Pancreas (tissue), 10 donors: ENCODE measurements at places on chromosomes 6 and 20. TPM values are rescaled to one million over a fixed set of nuclear protein-coding genes. Genes with fewer than 3 reads are reported as not detected.

Gene CALHM6
- not detected for total RNA-seq

Gene CBLN4
- not detected for total RNA-seq

Gene PAK5
- total RNA-seq: 1.6 TPM

Gene CTAGE9
- total RNA-seq: not detected

Gene PPP1R16B
- 2.7 TPM for total RNA-seq
